ENCODE measurements at places on chromosomes 1 and 21. TPM values are rescaled to one million over a fixed set of nuclear protein-coding genes. Genes with fewer than 3 reads are reported as not detected.

AMPD1 gene
- not detected for polyA plus RNA-seq

INKA2 gene
- polyA plus RNA-seq = 9.0 TPM

DNA sequence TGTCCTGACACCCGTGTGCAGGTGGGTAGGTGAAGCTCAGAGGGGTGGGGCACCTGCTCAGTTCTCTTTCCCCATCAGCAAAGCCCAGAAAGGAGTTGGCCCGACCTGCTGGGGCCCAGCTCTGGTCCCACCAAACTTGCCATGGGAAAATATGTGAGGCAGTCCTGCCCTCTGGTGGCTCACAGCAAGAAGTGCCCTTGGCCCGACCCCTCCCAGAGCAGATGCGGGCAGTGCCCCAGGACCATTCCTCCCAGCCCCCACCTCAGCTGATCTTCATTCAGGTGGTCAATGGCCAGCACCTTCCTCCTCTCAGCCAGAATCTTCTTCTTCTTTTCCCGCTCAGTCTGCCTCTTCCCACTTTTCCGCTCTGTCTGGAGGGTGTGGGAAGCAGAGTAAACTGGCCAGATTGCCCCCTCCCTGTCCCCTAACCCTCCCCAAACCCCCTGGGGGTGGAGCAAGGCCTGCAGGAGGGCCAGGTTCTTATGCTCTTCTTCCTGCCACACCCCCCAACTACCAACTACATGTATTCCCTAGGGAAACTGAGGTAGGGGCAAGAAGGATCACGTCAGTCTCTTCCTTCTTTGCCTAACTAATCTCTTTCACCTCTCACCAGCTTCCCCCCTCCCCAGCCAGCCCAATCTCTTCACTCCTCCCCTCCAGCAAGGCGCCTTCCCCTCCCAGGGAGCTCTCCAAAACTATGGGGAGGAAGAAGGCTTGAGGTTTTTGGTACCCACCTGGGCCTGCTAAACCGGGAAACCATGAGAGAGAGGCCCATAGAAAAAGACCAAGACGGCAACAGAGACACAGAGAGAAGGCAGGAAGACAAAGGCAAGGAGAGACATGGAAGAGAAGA, 15.6 kb downstream of the TNNT2 start:
- peak overlapping the region; percentile 58 for H3K27ac ChIP-seq
- H3K27me3 ChIP-seq = no peaks in the 10 kb centered on the region
- H3K4me1 ChIP-seq = peaks cover 8% of the 10 kb centered on the region
- peaks cover 8% of the 10 kb centered on the region for H3K36me3 ChIP-seq
- DNase-seq = no peak

GRCh38 chr1:87150143-87150542, 178.5 kb upstream of the LMO4 start:
- H3K4me3 ChIP-seq = no peak overlapping the region
- H3K36me3 ChIP-seq = no peaks in the 10 kb centered on the region

GRCh38 chr1:171017426-171017825, 73.3 kb upstream of the FMO3 start:
- no peaks in the 10 kb centered on the region for H3K27me3 ChIP-seq
- DNase-seq = no peak
- no peak overlapping the region for H3K27ac ChIP-seq
- H3K4me1 ChIP-seq = no peaks in the 10 kb centered on the region

DNA sequence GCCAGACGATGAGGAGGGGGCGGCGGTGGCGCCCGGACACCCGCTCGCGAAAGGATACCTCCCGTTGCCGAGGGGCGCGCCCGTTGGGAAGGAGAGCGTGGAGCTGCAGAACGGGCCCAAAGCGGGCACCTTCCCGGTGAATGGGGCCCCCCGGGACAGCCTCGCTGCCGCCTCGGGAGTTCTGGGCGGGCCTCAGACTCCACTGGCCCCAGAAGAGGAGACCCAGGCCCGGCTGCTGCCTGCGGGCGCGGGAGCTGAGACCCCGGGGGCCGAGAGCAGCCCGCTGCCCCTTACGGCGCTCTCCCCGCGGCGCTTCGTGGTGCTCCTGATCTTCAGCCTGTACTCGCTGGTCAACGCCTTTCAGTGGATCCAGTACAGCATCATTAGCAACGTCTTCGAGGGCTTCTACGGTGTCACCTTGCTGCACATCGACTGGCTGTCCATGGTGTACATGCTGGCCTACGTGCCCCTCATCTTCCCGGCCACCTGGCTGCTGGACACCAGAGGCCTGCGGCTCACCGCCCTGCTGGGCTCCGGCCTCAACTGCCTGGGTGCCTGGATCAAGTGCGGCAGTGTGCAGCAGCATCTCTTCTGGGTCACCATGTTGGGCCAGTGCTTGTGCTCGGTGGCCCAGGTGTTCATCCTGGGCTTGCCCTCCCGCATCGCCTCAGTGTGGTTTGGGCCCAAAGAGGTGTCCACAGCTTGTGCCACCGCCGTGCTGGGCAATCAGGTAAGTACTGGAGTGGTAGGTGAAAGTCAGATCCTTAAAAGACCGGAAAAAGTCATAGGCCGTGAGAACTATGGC, 588 bp downstream of the FLVCR1 start:
- peak overlapping the region; percentile 70 for H3K4me3 ChIP-seq
- H3K27me3 ChIP-seq = no peaks in the 10 kb centered on the region
- no peaks in the 10 kb centered on the region for H3K36me3 ChIP-seq
- H3K4me1 ChIP-seq = peaks cover 5% of the 10 kb centered on the region
- peak overlapping the region; percentile 17 for H3K27ac ChIP-seq
